ENCODE measurements at places on chromosomes 5 and 9. TPM values are rescaled to one million over a fixed set of nuclear protein-coding genes. Genes with fewer than 3 reads are reported as not detected.

- no peak overlapping the region for H3K4me3 ChIP-seq
- H3K36me3 ChIP-seq: no peaks in the 10 kb centered on the region
- no peaks in the 10 kb centered on the region for H3K27me3 ChIP-seq
- no peak overlapping the region for H3K27ac ChIP-seq
- no peak for DNase-seq
- no peaks in the 10 kb centered on the region for H3K4me1 ChIP-seq
Measured at GRCh38 chr5:85590764-85591163, 1027.0 kb upstream of the COX7C start.

- no peaks in the 10 kb centered on the region for H3K36me3 ChIP-seq
- H3K4me1 ChIP-seq: no peaks in the 10 kb centered on the region
- no peak for DNase-seq
Measured at GRCh38 chr9:70106571-70106970, 62.9 kb downstream of the MAMDC2 start.

GRCh38 chr9:131056781-131057506 is 39.4 kb upstream of the AIF1L start:
- H3K27ac ChIP-seq: no peak overlapping the region
- no peak for DNase-seq
- no peaks in the 10 kb centered on the region for H3K4me1 ChIP-seq
- H3K27me3 ChIP-seq: no peaks in the 10 kb centered on the region
- no peaks in the 10 kb centered on the region for H3K36me3 ChIP-seq

DNA sequence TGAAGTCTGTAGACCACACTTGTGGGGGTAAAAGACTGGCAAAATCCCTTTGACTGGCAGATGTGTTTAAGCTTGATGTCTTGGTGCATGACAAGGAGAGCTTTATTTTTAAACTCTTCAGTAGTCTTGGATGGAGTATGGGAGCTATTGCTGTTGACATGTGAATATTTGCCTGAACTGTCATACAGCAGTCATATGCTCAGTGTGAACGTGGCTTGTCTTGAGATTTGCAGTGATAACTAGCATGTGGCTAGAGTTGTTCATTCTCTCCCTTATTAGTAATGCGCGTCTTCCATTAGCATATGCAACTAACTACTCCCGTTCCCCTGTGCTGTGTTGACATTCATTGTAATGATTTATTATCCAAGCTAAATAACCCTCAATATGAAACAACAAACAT is 523.6 kb upstream of the WWC1 start:
- H3K36me3 ChIP-seq: no peaks in the 10 kb centered on the region
- no peak for DNase-seq
- H3K27ac ChIP-seq: no peak overlapping the region
- H3K4me1 ChIP-seq: no peaks in the 10 kb centered on the region
- no peaks in the 10 kb centered on the region for H3K27me3 ChIP-seq

FAXDC2 gene
- 7.0 TPM for total RNA-seq

- H3K27ac ChIP-seq: no peak overlapping the region
- H3K36me3 ChIP-seq: no peaks in the 10 kb centered on the region
- H3K4me1 ChIP-seq: no peaks in the 10 kb centered on the region
- peak; percentile 66 for DNase-seq
Measured at GRCh38 chr5:150846654-150847333, 473 bp downstream of the IRGM start.

DNA sequence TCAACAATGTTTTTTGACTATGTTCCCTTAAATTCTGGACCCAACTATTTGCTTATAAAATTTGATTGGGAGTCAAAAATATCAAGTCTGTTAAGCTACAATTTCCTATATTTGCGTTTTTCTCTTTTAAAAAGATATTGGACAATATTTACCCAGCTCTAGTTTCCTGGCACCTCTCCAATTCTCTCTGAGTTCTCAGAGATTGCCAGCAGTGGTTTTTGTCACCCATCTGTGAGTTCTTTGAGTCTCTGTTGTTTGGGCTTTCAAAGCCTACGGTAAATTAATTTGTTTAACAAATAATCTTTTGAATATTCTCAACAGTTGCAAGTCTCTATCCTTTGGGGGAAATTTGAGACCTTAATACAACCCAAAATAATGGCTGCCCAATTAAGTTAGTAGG is 174.2 kb upstream of the PUM3 start:
- no peak overlapping the region for H3K27ac ChIP-seq
- no peak for DNase-seq
- no peak overlapping the region for H3K4me3 ChIP-seq
- H3K27me3 ChIP-seq: no peaks in the 10 kb centered on the region
- no peaks in the 10 kb centered on the region for H3K4me1 ChIP-seq
- no peaks in the 10 kb centered on the region for H3K36me3 ChIP-seq

PCDH1 gene
- 105 TPM for total RNA-seq

DNA sequence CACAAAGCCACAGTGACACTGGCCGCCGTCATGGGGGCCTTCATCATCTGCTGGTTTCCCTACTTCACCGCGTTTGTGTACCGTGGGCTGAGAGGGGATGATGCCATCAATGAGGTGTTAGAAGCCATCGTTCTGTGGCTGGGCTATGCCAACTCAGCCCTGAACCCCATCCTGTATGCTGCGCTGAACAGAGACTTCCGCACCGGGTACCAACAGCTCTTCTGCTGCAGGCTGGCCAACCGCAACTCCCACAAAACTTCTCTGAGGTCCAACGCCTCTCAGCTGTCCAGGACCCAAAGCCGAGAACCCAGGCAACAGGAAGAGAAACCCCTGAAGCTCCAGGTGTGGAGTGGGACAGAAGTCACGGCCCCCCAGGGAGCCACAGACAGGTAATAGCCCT is 26.1 kb downstream of the HRH2 start:
- H3K4me3 ChIP-seq: no peak overlapping the region
- no peaks in the 10 kb centered on the region for H3K4me1 ChIP-seq
- H3K27ac ChIP-seq: no peak overlapping the region

DNA sequence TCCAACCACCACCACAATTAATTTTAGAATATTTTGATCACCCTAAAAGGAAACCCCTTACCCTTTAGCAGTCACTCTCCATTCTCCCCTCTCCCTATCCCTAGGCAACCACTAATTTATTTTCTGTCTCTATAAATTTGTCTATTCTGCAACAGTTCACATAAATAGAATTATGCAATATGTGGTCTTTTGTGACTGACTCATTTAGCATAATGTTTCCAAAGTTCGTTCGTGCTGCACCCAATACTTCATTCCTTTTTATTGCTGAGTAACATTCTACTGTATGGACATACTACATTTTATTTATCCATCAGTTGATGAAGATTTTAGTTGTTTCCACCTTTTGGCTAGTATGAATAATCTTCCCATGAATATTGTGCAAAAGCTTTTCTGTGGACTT is 18.2 kb upstream of the CDC20B start:
- no peaks in the 10 kb centered on the region for H3K36me3 ChIP-seq
- H3K4me1 ChIP-seq: no peaks in the 10 kb centered on the region
- DNase-seq: no peak
- H3K4me3 ChIP-seq: no peak overlapping the region

PCDHGB3 gene
- 0.57 TPM for total RNA-seq

Data from colonic mucosa (tissue), 4 donors.